ENCODE measurements at places on chromosomes 5 and 9. TPM values are rescaled to one million over a fixed set of nuclear protein-coding genes. Genes with fewer than 3 reads are reported as not detected.
A peak's percentile ranks its signal among the peaks of the same experiment; 100 is the strongest.

- no peak for DNase-seq
These were observed 103.7 kb upstream of the SELENOP start for GRCh38 chr5:42915306-42915866.

DNA sequence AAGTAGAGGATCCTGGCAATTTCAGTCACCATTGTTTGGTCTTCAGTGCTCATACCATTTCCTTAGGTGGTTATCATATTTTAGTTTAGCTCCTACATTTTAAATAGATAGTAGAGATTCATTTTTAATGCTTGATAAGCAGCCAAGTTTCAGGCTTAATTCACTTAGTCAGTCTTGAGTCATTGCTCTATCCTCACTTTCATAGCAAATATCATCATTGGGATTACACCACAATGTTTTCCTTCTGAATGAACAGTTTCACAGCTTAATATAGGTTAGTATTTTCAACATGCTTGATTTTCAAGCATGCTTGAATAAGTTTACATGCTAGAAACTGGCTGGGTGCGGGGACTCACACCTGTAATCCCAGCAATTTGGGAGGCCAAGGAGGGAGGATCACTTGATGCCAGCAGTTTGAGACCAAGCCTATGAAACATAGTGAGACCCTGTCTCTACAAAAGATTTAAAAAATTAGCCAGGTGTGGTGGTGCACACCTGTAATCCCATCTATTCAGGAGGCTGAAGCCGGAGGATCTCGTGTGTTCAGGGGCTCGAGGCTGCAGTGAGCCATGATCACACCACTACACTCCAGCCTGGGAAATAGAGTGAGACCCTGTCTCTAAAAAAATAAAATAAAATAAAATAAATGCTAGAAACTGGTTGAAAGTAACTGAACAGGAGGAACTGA, 339.9 kb downstream of the ADGRV1 start:
- no peak for DNase-seq

DNA sequence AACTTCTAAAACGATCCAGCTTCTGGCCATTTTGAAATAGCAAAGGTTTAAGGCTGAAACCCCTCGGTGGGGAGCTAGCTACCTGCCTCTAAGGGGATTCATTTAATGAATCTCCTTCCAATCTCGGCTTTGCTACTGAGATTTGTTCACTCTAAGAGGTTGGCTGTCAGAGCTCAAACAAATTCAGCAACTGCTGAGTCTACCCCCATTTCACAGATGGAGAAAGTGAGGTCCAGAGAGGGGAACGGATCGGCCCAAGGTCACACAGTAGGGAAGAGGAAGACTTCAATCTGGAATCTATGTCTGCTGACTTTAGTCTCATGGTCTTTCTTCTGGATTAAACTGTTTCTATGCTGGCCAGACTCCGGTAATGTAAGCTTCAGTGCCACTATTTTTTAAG, 3.0 kb downstream of the CORO2A start:
- DNase-seq, result no peak

- DNase-seq, result no peak
These were observed 2.7 kb upstream of the PTAR1 start for GRCh38 chr9:69762527-69762926.

DNA sequence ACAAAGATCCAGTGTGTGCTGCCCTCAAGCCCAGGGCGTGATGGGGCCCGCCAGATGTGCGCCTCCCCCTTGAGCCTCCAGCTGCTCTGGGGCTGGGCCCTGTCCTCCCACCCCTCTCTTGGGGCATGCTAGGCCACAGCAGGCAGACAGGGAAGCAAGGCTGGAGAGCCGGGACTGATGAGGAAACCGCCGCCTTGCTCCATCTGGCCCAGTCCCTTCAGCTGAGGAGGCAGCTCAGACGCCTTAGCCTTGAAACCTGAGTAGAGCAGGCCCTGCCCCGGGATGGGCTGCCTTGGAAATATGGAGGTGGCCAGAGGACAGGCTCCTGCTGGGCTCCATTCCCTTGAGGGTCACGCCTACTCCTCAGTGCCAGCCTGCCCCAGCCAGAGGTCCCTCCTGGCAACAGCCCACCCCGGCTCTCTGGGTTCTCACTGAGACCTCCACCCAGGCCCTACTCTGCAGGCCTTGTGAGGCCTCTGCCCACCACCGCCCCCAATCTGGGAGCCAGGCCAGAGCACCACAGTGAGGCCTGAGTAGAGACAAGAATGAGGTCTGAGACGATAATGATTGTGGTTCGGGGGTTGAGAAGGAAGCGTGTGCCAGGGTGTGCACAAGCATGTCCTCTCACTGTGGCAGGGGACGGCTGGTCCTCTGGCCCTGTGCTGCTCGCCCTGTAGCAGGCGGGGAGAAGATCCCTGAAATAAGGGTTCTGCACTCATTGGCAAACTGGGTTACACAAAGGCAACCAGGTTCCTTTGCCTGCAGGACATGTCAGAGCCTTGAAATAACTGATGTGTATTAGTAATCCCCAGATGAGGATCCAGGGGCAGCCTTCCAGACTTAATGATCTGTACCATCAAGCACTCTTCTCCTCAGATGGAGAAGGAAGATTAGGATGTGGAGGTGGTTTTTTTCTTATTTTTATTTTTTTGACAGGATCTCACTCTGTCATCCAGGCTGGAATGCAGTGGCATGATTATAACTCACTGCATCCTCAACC, 30.9 kb downstream of the CXXC5 start:
- no peak for DNase-seq

- no peak for DNase-seq
These were observed 196.1 kb downstream of the MPDZ start for GRCh38 chr9:13083366-13083765.

DNA sequence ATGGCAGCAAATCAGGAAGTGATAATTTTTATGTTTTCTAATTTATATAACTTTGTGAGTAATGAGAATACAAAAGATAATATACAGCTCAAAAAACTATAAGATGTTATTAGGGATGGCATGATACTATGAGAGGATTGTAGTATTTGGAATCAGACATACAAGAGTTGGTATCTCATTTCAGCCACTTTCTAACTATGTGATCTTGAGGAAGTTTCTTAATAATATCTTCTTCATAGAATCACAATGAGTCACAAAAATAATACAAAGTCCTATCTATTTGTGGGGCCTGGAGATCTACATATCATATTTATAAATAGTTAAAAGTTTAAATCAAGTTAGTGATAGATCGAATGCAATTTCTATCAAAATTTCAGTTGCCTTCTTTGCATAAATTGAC, 23.7 kb upstream of the TMED7 start:
- no peak for DNase-seq

GRCh38 chr9:37082214-37082765, 38.1 kb upstream of the ZCCHC7 start:
- DNase-seq, result no peak

- DNase-seq, result no peak
These were observed 386.9 kb upstream of the FAM174A start for GRCh38 chr5:100148239-100148638.

- no peak for DNase-seq
These were observed 133.9 kb upstream of the SPEF2 start for GRCh38 chr5:35483780-35484179.

GRCh38 chr5:62938927-62939326, 360.3 kb downstream of the LRRC70 start:
- DNase-seq, result no peak

- no peak for DNase-seq
These were observed 451.4 kb downstream of the CTNND2 start for GRCh38 chr5:11452852-11453251.

GRCh38 chr9:96867079-96867804, 12.9 kb upstream of the ZNF782 start:
- DNase-seq, result no peak

- no peak for DNase-seq
These were observed 104.7 kb downstream of the CMYA5 start for GRCh38 chr5:79794347-79794746.

- peak; percentile 58 for DNase-seq
These were observed 33.6 kb upstream of the GABRP start for GRCh38 chr5:170749911-170750431.

DNA sequence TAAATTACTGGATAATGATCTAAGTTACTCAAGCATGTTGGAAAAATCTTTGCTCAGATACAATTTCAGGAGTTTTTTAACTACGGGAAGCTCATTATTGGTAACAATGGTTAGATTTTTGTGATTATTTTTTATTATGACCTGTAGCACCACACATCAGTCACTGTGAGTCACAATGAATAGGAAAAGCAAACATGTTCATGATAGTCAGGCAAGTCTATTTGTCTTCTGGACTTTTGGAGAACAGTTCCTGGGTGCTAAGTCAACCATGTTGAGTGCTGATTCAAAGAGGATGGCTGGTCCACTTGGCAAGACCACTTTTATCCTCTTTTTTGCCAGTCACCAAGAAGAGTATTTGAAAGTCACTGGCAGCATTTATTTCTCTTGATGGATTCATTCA, 403.2 kb downstream of the KIF4B start:
- no peak for DNase-seq

DNA sequence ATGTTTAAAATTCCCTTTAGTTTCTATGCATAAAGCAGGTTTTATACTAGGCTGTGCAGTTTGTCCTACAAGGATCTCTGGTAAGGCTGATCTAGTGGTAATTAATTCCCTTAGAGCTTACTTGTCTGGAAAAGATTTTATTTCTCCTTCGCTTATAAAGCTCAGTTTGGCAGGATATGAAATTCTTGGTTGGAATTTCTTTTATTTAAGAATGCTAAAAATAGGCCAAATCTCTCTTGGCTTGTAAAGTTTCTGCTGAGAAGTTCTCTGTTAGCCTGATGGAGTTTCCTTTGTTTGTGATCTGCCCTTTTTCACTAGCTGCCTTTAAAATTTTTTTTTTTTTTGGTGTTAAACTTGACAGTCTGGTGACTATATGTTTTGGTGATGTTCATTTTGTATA, 237.1 kb upstream of the TLE4 start:
- DNase-seq, result no peak

- DNase-seq, result no peak
These were observed 165.6 kb downstream of the PALM2AKAP2 start for GRCh38 chr9:109945573-109945972.

GRCh38 chr5:56703952-56704351, 111.4 kb upstream of the MAP3K1 start:
- no peak for DNase-seq

DNA sequence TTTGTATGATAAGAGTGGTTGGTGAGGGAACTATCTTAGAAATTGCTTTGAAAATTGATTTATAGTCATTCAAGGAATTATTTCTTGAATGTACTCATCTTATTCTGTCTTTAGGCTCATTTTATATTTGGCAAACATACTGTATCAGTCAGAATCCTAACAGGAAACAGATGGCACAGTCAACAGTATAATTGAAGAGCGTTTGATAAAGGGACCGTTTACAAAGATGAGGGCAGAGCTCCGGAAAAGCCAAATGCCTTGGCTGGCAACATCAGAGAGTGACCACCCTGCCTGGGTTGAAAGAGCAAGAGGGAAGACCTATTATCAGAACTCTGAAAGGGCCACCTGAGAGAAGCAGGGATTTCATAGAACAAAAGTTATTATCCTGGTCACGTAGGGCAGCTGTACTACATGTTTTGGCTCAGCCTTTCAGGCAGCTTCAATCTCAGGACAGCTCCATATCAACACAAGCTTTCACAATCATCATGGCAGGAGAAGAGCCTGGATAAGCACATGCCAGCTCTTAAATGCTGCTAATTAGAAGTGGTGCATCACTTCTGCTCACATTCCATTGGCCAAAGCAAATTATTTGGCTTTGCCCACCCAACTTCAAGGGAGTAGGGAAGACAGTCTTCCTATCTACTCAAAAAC, 47.2 kb upstream of the ARL15 start:
- no peak for DNase-seq

- DNase-seq, result no peak
These were observed 42.9 kb upstream of the MTMR12 start for GRCh38 chr5:32355686-32356085.

GRCh38 chr9:35844628-35845270, 15.7 kb downstream of the TMEM8B start:
- peak; percentile 43 for DNase-seq

GDNF gene
- total RNA-seq, result not detected

ITGA1 gene
- 6.9 TPM for total RNA-seq

COL23A1 gene
- total RNA-seq, result not detected

ADRA1B gene
- total RNA-seq, result 0.26 TPM

SLC34A3 gene
- 0.33 TPM for total RNA-seq

FABP6 gene
- total RNA-seq, result not detected

MRPS30 gene
- total RNA-seq, result 49.0 TPM

MPDZ gene
- total RNA-seq, result 17.1 TPM

GTF3C5 gene
- 57.7 TPM for total RNA-seq

CAVIN4 gene
- not detected for total RNA-seq

All from body of pancreas (tissue), 4 donors.